ENCODE measurements at places on chromosomes 7 and 10.

GRCh38 chr7:147570390-147570789 is 1020.2 kb upstream of the C7orf33 start:
- DNase-seq = no peak

DNA sequence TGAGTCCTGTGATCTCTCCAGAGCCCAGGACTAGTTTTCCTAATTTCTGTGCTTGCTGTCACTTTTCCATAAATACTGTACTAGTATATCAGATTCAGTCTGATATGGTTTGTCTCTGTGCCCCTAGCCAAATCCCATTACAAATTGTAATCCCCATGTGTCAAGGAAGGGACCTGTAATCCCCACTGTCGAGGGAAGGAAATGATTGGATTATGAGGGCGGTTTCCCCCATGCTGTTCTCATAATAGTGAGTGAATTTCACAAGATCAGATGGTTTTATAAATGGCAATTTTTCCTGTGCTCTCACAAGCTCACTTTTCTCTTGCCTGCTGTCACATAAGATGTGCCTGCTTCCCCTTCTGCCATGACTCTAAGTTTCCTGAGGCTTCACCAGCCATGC is 54.8 kb upstream of the IFRD1 start:
- DNase-seq = no peak

- DNase-seq = no peak
Measured at GRCh38 chr10:16483241-16483917, 38.3 kb downstream of the C1QL3 start.

- no peak for DNase-seq
Measured at GRCh38 chr7:74230446-74231231, 20.8 kb downstream of the LAT2 start.

DNA sequence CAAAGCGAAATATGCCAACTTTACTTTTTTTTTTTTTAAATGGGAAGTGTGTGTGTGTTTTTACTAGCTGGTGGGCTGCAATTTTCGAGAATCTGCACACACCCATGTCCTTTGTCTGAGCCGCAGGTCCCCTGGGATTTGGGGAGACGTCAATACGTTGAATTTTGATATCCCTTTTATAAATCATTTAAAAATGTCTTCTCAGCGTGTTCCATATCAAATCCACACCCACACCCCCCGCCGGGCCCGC is 404 bp upstream of the FMC1 start:
- DNase-seq = peak; percentile 43

GRCh38 chr7:66539264-66539623 is 89.4 kb upstream of the KCTD7 start:
- DNase-seq = no peak

DNA sequence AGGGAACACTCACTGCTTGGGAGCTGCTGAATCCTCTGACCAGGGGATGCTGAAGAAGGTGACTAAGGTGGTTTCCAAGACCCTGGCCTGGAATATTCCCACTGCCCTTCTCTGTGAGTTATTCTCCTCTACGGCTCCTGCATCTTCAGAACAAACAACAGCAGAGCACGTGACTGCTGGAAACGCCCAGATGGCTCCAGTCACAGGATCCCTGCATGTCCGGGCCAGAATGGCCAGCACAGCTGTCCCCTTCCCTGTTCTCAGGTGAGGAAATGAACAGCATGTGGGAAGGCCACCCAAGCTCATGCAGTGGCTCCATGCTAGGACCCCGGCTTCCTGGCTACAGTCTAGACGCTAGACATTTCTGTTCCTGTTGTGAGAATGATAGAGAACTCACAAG is 43.1 kb downstream of the GHRHR start:
- no peak for DNase-seq

GRCh38 chr10:71094712-71095390 is 117.5 kb upstream of the UNC5B start:
- DNase-seq = no peak

- DNase-seq = no peak
Measured at GRCh38 chr10:42986633-42987032, 90.2 kb upstream of the RET start.

GRCh38 chr7:83347945-83348444 is 185.3 kb upstream of the PCLO start:
- no peak for DNase-seq

Data from NCI-H1105 (cell line).